ENCODE measurements at places on chromosomes 3 and 15.
A peak's percentile ranks its signal among the peaks of the same experiment; 100 is the strongest.

GRCh38 chr3:64138656-64139375, 86.5 kb downstream of the PRICKLE2 start:
- DNase-seq = no peak

GRCh38 chr3:18410205-18410604, 14.9 kb downstream of the SATB1 start:
- DNase-seq = no peak

DNA sequence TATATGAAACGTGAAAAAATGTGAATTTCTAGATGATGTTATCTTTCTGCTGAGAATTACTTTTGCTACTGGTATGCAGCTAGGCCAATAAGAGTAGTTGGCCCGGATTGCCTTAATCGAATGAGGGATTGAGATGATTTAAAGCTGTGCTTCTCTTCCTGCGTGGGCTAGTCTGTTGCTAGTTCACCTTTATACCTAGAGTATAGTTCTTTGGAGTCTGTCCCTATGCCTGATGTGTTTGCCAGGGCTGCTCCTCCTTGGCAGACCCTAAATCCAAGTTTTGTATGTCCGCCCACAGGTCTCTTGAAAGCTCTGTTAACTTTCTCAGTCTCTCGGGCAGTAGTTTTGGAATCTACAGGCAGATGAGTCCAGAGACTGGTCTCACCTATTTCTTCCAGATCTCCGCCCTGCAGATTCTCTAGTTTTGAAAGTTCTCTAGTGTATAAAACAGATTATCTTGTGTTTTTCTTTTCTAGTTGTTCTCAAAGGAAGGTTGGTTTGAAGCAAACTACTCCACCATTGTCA, 64.9 kb downstream of the MEF2A start:
- no peak for DNase-seq

DNA sequence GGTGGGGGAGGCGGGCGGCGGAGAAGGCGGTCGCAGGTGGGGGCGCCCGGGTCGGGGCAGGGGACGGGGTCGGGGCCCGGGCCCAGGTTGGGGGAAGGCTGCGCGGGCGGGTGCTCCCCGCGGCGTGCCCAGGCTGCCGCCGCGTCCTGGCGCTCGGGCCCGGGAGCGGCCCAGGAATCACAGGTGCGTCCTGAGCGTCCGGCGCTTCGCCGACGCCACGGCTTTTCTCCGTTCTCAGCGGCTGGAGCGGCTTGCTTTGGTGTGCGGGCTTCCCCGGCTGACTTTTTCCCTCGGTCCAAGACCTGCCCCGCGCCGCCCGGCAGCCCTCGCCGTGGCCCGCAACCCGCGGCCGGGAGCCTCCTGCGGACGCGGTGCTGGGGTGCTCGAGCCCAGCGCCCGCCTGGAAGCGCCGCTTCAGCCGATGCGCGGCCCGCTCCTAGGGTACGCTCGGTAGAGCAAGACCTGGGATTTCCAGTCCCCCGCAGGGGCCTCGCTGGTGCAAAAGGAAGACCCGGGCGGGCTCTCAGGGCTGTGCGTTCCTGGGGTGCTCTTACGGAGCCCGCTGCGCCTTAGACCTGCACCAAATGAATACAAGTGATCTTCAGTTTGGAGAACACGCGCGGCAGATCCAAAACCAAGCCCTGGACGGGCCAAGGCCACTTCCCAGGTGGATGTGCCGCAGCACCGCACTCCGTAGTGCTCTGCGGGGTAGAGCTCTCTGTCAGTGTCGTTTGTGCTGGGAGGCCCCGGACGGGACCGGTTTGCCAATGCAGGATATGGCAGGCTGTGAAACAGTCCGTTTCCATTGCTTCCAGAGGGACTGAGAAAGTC, 639 bp downstream of the NIPA1 start:
- DNase-seq = no peak

DNA sequence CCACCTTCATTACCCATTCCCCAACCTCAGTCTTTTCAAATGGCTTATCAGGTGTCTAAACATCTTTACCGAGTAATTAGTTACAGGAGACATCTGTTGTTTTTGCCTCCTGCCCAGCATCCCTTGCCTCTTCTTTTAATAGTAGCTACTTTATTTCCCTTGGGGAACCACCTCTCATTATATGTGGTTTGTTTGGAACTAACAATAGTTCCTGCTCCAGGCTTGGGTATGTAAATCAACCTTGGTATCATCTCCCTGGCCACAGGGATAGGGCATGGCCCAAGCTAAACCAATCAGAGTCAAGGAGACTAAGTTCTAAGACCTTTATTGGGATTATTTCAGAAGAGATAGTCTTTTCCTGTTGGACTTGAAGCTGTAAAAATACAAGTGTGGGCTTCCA, 76.6 kb downstream of the ETV5 start:
- DNase-seq = no peak

DNA sequence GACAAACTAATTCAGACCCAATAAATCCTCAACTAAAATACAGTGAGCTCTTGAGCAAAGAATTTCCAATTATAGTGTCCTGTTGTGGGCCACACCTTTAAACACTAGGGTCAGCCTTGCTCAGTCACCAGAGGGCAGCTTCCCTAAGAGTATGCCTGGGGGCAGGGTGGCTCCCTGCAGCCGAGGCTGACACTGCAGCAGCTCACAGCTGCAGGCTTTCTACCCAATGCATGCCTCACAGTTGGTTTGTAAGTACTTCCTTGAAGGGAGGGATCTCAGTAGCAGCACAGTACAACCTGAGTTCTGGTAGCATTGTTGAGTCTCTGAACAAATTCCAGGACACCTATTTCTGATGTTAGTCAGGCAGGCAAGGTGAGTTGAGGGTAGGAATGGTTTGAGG, 335.6 kb downstream of the TUSC7 start:
- DNase-seq = no peak

DNA sequence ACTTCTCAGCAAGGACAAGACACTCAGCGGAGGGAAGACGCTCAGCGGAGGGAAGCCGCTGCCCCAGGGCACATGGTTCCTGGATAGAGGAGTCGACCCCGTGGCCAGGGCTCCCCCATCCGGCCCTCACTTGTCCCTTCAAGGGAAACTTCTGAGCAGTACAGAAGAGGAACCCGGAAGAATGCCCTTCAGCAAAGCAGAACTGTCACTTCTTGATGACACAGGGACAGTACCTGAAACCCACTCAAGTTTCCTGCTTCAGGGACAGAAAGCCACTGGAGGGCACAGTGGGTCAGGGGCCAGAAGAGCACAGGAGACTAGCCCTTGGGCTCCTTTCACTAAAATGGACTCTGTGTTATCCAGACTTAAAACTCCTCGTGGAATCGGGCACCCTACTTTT, 97.8 kb upstream of the RPL32 start:
- no peak for DNase-seq

- DNase-seq = peak; percentile 20
Measured at GRCh38 chr3:156816091-156816793, 9.9 kb upstream of the LEKR1 start.

DNA sequence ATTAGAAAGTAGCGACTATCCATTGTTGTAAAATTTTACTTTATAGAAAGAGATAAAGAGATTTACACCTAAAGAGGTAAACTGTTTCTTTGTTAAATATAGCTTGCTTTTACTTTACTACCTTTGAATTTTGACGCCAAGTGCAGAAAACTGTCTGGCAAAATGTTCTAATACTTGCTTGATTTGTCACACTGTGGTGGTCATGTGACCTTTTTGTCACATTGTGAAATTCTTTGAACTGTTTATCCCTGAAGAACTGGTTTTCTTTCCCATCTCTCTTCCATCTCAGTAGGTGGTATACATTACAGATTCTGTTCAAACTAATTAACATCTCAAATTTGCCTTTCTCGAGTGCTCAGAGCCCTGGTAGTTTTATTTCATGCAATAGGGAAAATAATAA, 327.4 kb downstream of the NAALADL2 start:
- DNase-seq = no peak

- no peak for DNase-seq
Measured at GRCh38 chr15:40918799-40919392, 10.2 kb upstream of the DLL4 start.

GRCh38 chr15:77715860-77716259, 83.1 kb upstream of the LINGO1 start:
- DNase-seq = no peak

- DNase-seq = no peak
Measured at GRCh38 chr3:128584412-128585020, 66.1 kb downstream of the RPN1 start.

DNA sequence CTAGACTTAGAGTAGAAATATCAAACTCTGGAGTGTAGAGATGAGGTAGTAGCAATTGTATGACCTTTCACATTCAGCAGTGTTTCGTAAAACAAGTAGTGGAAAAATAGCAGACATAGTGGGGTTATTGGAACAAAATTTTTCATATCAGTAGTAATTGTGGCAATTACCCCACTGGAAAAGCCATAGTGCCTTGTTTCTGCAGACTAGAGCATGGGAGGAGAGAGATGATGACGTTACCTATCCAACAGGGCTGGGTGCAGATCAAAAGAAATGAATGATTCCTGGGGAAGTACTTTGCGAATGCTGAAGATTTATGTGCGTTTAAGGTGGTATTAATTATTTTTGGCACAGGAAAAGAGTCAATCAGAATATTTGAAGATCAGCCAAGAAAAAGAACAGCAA, 147.0 kb upstream of the LRRFIP2 start:
- no peak for DNase-seq

DNA sequence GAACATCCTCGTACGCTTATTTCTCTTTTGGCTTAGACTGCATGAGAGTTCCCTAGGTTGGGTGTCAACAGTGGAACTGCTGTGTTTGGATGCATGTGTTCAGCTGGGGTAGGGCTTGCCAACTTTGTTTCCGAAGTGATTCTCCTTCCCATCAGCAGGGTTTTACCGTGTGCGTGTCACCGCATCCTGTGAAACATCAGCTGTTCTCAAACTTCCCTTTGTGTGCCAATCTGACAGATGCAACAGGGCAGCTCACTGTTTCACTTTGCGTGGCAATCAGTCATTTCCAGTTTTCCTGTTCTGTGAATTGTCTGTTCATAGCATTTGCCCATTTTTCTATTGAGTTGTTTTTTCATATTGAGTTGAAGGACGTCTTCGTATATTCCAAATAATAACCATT, 218.8 kb downstream of the VPS13C start:
- DNase-seq = no peak

GRCh38 chr15:40772014-40772413, 2.2 kb downstream of the C15orf62 start:
- no peak for DNase-seq

DNA sequence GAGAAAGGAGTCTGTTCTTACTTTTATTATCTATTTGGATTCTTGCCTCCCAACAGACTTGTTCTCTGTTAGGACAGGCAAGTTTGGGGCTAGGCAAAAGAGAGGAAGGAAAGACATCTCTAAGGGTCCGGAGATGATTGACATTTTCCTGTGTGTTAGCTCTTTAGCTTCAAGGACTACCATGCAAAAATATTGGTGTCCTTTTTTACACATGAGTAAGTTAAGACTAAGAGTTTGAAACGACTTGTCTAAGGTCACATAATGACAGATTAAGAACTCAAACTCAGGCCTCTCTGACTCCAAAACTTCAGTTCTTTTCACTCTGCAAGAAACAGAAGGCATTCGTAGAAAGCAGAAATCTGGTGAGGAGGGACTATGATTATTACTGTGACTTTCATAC, 5.9 kb downstream of the LMCD1 start:
- no peak for DNase-seq

- no peak for DNase-seq
Measured at GRCh38 chr3:34212175-34212574, 413.7 kb downstream of the PDCD6IP start.

- DNase-seq = no peak
Measured at GRCh38 chr15:41401904-41402267, 410 bp downstream of the NDUFAF1 start.

DNA sequence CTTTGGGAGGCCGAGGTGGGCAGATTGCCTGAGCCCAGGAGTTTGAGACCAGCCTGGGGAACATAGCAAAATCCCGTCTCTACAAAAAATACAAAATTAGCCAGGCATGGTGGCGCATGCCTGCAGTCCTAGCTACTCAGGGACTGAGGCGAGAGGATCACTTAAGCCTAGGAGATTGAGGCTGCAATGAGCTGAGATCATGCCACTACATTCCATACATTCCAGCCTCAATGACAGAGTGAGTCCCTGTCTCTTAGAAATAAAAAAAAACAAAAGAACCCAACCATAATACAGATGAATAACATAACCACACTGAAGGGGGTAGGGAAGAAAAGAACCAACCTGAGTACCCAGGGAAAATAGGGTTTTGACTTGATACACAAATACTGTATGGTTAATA, 19.7 kb upstream of the CGNL1 start:
- DNase-seq = no peak

DNA sequence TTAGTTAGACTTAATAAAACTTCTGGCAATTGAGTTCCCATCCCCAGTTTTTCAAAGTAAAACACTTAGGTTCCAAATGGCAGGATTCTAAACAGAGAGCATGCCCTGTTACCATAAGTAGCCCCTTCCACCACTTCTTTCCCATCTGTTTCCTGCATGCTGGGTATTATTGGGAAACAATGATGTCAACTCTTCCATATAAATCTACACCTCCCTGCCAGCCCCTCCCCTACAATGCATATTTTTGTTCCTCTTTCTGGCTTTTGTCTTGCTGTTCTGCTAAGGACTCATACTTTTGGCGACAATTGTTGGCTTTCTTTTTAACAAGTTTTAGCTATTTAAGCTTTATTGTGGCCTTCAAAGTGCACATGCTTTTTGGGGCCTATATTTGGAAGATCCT, 11.1 kb downstream of the ARHGAP31 start:
- DNase-seq = no peak

- no peak for DNase-seq
Measured at GRCh38 chr3:46113608-46114007, 86.3 kb upstream of the XCR1 start.

DNA sequence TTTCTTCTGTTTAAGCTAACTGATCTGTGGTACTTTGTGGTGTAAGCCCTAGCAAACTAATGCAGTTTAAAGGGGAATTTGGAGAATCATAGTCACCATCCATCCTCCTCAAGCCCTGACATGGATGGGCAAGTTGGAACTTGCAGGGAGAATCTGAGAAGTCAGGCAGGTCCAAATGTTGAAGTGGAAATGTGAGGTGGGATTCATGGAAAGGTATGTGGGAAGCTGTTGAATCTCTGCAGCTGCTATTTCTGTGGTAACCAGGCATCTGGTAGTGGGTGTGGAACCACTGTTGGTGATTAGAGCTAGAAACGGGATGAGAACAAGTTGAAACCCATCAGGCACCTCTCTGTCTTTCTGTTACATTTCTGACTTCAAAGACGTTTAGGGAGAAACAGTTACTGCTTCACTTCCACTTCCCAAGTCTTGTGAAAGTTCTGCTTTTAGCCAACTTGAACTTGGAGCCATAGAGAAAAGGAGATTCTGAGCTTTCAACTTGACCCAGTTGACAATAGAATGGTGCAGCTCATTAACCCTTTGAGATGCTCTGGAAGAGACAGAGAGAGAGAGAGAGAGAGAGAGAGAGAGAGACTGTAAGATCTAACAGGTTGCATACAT, 38.1 kb upstream of the NMNAT3 start:
- DNase-seq = no peak

Data from activated CD4-positive, alpha-beta T cell treated with anti-CD3 and anti-CD28 coated beads for 1 hour (primary cell).